MV-4-11 (cell line): ENCODE measurements at places on chromosomes 1 and 21.
A peak's percentile ranks its signal among the peaks of the same experiment; 100 is the strongest.

DNA sequence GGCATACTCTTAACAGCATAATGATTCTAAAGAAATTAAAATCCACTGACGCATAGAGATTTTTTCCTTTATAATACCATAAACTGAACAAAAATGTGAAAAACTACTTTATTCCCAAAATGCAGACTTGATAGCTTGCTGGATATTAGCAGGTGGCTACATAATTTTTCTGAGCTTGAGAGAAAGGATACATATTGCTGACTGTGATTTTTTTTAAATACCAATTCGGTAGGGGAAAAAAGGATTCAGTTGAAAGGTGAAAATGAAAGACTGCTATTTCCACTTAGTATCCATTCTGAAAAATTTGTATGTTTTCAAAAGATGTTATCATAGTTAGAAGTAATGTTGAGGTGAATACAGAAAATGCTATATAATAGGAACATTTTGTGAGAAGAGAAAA, 90.0 kb upstream of the MAP1LC3C start:
- DNase-seq, result no peak

GRCh38 chr1:66443793-66444192, 90.2 kb upstream of the SGIP1 start:
- DNase-seq, result peak; percentile 25

DNA sequence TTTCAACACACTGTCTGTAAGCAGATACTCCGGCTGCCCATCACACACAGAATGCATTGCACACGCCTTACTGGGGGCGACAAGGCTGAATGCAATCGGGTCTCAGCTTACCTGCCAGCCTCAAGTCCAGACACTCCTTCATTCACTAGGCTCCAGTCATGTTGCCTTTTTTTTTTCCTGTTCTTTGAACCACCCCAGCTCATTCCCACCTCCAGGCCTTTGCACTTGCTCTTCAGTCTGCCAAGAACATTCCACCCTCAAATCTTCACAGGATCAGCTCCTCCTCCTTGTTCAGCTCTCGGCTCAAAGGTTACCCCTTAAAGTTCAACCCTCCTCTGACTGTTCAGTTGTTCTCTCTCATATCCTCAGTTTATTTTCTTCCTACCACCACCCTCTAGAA, 181.9 kb upstream of the ESRRG start:
- DNase-seq, result no peak

DNA sequence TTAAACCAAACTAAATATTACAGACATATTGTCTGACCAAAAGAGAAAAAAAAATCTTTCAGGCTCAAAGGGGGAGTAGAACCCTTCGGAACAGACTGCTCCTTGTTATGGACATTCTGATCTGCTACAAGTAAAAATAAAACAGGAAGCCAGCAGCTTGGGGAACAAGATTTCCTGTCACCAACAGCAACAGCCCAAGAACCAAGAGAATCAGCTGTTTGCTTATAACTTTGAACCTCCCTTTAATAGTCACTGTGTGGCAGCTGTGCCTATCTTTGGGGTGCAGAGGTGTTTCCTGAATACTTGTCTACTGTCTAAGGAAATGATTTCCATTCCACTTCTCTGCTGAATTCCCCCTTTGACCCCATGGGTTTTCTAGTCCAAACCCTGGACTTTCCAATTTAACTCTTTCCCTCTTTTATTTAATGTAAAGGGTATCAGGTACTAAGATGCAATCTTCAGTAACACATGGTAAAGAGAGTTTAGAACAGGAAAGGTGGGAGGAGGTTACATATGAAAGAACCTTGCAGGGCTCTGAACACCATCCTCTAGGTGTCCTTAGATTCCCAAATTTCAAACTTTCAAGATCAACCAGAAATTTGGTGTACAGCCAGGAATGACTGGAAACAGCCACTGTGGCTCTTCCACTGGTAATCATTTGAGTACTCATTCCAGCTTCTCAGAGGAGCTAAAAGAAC, 38.6 kb downstream of the GPR3 start:
- peak; percentile 63 for DNase-seq

DNA sequence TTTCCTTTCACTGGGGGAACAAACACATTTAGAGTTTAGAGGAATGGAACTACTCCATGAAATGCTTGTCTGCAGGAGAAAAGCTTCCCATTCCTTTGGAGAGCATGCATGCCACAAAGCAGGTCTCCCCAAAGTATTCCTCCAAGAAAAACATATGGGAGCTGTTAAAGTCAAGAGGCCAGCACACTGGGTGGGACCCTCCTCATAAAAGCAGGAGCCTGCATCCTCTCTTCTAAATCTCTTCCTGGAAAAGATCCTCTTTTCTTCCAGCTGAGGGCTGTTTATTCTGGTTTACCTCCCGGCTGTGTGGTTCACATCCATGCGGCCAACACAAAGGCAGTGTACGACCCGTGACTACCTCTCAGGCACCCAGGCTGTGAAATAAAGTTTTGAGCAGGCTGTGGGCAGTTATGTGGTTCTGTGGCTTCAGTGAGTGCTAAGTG, 103.4 kb downstream of the TENT5C start:
- no peak for DNase-seq

DNA sequence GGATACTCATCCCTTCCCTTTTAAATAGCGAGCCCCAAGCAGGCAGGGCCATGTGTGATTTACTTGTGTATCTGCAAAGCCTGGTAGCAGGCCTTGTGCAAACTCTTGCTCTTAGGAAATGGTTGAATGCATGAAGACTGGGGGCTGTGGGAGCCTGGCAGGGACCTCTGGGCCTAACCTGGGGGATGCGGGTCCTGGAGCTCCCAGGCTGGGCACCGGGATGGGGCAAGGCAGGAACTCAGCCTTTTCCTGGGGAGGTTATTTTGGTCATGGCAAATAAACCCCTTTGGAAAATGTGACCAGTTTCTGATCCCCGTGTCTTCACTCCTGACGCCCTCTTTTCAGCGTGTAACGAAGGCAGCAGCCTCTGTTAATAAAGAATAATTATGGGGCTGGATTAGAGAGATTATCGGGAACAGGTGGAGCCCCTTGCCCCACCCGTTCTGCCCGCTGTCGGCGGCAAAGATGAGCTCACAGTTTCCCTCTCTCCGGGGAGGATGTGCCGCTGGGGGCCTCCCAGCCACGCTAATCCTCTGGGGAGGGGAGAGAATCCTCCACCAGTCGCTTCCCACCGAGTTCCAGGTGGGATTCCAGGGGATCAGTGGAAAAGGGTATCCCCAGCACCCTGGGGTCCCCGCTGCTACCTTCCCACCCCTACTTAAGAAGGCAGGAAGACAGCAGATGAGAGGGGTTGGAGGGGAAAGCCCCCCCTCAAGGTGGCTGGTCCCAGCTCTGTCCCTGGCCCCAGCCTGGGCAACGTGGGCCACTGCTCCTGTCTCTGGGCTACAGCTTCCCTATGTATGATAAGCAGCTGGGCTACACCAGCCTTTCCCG, 69.7 kb upstream of the WNT4 start:
- no peak for DNase-seq

- no peak for DNase-seq
Measured at GRCh38 chr1:98292994-98293393, 368.5 kb upstream of the SNX7 start.

DNA sequence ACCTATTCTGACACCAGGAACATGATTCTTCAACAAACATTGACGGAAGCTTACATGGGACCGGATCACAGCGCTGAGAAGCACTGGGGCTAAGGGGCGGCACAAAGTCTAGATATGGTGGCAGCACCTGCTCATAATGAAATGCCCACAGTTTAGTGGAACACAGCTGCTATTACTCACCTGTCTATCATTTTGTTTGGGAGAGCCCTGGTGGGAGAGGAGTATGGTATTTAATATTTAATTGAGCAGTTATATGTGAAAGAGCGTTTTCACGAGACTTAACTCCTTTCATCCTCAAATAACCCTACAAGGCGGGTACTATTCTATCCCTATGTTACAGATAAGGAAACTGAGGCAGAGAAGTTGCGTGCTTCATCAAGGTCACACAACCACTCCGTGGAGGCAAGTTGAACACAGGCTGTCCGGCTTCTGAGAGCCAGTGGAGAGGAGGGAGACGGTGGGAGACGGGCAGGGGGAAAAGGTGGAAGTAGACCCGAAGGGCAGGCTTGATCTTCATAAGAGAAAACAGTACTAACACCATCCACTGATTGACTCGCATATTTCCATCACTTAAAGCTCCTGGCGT, 790 bp upstream of the TSNAX start:
- DNase-seq, result no peak

DNA sequence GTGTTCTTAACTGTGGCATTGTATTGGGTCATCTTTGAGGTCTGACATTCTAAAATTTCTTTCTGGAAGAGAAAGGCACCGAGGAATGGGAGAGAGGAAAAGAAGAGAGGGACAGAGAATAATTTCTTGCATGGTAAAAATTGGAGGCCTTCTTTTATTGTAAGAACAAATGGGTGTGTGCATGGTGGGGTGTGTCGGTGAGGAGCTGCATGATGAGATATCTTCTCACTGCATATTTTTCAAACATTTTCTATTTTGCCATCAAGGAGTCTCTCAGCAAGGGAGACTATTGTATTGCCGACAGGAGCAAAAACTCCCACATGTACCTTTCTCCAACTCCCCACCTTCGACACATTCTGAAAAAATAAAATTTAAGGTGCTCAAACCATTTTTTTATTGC, 6.5 kb upstream of the CTSE start:
- no peak for DNase-seq

DNA sequence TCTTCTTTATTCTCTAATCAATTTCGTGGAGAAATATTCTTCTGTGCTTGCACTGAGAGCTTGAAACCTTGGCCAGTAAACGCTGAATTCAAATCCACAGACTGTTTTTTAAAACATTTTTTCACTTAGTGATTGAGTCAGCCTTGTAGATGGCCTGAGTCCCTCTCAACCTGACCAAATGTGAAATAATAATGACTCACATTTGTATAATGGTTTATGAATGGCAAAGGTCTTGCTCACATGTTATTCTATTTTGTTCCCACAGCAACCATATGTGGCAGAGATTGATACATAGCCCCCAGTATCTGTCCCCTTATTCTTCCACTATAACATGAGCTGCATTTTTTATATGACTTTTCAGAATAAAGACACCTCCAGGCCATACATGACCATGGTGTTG, 47.8 kb upstream of the CCDC190 start:
- no peak for DNase-seq

- DNase-seq, result peak; percentile 24
Measured at GRCh38 chr21:17925000-17925610, 105.9 kb upstream of the C21orf91 start.

DNA sequence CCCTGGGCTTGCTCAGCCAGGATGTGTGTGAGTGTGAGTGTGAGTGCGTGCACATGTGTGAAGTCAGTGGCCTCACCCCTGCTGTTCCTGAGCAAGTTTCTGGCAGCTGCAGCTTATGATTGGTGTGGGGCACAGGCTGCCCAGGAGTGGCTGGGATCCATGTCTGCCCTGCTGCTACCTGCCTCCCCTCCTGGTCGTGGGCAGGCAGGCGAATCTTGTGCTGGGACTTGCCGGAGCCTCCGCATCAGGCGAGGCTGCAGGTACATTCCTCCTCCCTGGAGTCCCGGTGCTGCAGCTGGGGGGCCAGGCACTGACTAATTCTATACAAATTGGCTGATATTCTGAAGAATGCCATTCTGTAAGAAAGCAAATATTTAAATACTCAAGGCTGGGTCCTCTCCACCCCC, 85.6 kb upstream of the WNT4 start:
- no peak for DNase-seq

DNA sequence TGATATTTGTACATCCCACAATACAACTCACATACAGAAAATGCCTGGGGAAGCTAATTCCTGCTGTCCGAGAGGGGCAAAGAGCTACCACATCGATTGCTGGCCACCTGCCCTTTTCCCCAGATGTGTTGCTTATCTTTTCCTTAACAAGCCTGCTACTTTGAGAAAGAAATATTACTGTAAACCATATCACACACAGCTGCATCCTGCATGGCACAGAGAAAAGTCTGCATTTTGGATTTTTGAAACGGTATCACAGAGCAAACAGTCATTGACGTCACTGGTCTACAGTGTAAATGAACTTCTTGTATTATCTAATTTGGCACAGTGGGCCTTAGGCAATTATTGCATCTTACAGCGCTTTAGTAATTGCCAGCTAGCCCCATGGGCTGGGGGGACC, 164.7 kb downstream of the CLIC6 start:
- DNase-seq, result no peak

GRCh38 chr1:69707103-69707502, 139.4 kb downstream of the LRRC7 start:
- no peak for DNase-seq

DNA sequence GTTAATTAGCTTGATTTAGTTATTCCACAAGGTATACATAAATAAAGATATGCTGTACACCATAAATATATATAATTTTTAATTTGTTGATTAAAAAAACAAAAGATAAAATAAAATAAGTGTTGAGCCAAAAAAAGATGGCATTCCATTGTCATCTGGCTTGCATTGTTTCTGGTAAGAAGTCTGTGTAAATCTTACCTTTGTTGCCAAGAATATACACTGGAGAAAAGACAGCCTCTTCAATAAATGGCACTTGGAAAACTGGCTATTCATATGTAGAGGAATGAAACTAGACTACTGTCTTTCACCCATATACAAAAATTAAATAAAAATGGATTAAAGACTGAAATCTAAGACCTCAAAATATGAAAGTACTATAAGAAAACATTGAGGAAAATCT, 196.5 kb downstream of the IER5 start:
- DNase-seq, result no peak
